Stomach (tissue), 19 donors: ENCODE measurements at places on chromosomes 16 and 17.

GRCh38 chr17:30369995-30370394 lies 8.7 kb upstream of the CPD start:
- no peak for DNase-seq

GRCh38 chr17:57665128-57665527 lies 80.0 kb downstream of the CCDC182 start:
- DNase-seq: no peak

- no peak for DNase-seq
These were observed 319.8 kb downstream of the SEC14L1 start for GRCh38 chr17:77460514-77461046.

- DNase-seq: peak; percentile 67
These were observed 289.1 kb downstream of the CA10 start for GRCh38 chr17:51869387-51869786.

DNA sequence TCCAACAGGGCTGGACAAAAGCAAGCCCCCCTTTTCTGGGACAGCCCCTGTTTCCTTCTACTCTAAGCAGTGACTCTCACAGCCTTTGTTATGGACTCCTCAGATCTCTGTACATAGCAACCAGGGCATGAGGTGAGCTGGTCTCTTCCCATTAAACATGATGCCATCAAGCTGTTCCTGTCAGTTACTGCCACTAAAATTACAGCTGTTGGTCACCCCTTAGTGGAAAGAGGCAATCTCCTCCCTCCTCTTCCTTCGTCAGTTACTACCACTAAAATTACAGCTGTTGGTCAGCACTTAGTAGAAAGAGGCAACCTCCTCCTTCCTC lies 95.2 kb upstream of the SMIM36 start:
- DNase-seq: no peak

GRCh38 chr16:75535901-75536300 lies at the start of gene CHST5:
TSS of gene CHST5 (minus strand) at chr16:75536108. CDS start at chr16:75530384, 5,724 bp downstream.
- DNase-seq: peak; percentile 47

DNA sequence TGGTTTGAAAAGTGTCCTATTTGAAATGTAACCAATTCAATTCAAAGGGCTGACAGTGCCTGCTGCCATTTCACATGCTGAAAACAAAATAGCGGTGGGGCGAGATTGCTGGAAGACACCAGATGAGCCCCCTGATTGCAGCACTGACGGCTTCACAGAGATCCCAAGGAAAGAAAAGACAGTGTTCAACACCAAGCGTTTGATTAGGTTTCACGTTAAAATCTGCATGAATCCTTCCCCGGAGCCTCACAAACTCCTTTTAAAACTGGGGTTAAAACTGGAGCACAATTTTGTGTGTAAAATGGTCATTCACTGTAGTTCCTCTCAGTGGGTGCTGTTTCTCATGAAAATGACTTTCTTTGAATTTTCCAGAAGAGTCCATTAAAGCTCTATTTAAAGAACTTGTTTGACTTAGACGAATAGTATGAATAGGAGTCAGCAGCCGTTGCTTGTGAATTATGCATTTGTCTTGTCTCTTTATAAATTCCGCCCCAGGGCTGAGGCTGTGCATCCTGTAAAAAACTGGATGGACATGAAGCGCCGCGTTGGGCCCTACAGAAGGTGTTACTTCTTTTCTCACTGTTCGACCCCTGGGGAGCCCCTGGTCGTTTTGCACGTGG lies 8.8 kb downstream of the MLYCD start:
- no peak for DNase-seq

GRCh38 chr16:8892101-8892575 lies 10.0 kb downstream of the LITAFD start:
- no peak for DNase-seq

DNA sequence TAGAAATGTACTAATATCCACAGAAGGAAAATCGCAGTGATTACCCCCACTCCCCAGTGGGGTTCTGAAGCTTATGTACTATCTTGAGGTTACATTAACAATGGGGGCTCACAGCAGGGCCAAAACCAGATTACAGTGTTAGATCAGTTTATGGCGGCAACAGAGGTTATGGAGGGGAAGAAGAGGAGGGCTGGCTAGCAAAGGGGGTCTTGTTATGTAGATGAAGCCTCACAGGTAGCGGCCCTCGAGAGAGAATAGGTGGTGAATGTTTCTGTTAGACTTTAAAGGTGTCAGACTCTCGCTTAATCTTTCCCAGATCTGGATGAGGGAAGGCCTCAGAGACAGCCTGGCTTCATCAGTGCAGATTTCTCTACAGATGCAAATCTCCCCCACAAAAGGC lies 22.2 kb downstream of the RNF112 start:
- no peak for DNase-seq

DNA sequence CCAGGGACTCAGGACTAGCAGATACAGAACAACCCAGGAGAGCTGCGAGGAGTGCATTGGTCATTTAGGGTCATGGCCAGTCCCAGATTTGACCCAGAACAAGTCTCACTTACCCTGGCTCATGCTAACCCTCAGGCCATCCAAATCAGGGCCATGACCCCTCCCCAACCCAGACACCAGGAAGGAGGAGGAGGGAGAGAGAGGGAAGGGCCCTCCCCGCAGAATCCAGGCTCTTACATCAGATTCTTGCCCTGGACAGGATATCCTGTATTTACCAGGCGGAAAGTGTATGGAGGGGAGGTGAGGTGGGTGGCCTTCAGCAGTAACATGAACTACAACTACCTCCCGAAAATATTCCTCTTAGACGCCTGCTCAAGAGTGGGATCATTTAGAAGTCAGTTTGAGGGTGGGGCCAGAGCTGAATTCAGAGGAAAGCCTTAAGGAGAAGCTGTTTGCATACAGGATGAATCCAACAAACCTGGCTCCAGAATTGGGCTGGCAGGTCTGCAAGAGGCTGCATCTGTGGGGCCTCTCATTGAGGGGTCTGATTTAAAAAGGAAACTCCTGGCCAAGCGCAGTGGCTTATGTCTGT lies 2.1 kb downstream of the VAT1 start:
- DNase-seq: no peak

GRCh38 chr17:81685108-81685507 lies 1.3 kb downstream of the HGS start:
- no peak for DNase-seq

- DNase-seq: no peak
These were observed 26.7 kb downstream of the BBS2 start for GRCh38 chr16:56493126-56493525.

DNA sequence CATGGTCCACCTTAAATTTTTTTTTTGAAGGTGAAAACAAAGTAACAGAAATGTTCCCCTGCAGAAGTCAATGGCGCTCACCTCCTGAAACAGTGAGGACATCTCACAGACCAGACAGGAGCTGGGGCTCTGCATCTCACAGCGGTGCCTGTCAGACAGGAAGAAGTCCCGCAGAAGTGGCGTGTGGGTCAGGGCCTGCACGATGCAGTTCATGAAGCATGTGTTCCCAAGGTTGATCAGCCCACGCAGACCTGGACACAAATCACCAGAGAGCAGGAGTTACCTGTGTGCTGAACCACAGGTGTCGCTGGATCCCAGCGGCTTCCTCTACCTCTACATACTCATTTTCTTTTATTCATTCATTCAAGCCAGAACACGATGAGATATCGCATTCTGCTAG lies 24.9 kb downstream of the USP22 start:
- no peak for DNase-seq

GRCh38 chr17:68577497-68577821 lies 23.7 kb downstream of the FAM20A start:
- DNase-seq: no peak

GRCh38 chr17:75869282-75870141 lies 8.9 kb downstream of the TRIM47 start:
- peak; percentile 76 for DNase-seq

- DNase-seq: no peak
These were observed 19.0 kb downstream of the IGF2BP1 start for GRCh38 chr17:49015924-49016774.

DNA sequence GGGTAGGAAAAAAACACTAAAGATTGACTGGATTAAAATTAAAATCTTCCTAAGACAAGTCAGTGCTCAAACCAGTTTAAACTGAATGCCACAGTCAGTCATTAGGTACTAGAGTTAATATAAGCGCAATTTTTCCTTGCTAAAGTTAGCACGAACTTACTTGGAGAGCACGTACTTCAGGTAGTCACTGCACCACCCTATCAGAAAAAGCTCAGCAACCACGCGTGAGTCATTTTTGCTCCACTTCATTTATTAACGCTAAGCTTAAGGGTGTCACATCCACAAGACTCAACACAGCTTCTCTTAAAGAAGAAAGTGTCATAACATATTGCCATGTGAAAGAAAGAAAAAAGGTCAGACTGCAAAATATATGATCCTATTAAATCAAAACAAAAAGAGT lies 53.1 kb downstream of the TEX2 start:
- DNase-seq: no peak

GRCh38 chr16:89476811-89477261 lies 13.5 kb downstream of the ANKRD11 start:
- no peak for DNase-seq

- no peak for DNase-seq
These were observed 36.0 kb downstream of the PIMREG start for GRCh38 chr17:6480303-6480675.

DNA sequence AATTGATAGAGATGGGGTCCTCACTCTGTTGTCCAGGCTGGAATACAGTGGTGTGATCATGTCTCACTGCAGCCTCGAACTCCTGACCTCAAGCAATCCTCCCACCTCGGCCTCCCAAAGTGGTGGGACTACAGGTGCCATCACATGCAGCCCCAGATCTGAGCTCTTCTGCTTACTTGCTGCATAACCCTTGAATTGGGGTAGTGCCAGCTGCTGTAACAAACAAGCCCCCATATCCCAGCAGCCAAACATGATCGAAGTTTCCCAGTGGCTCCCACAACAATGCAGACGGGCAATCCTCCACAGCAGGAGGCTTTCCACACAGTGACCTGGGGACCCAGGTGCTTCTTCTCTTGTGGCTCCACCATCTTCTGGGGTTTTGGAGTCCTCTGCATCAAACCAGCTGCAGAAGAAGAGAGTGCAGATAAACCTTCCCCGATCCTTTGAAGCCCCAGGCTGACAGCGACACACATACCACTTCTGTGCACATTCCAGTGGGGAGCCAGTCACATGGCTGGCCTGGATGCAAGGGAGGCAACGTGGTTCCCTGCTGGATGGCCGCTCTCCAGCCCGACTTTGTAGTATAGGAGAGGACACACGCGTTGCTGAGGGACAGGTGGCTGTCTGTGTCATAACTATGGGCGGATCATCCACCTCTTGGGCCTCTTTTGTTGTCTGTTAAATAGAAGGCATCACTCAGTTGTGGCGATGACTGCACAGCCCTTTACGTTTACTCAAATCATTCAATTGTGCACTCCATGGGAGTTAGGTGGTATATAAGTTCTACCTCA lies 16.7 kb downstream of the SBK1 start:
- no peak for DNase-seq
